ENCODE measurements at places on chromosomes 4 and X.

- DNase-seq: no peak
These were observed 14.0 kb downstream of the DIPK2B start for GRCh38 chrX:45186643-45187026.

- no peak for DNase-seq
These were observed 39.0 kb upstream of the SLC7A3 start for GRCh38 chrX:70969635-70970481.

GRCh38 chrX:44951572-44952067, 78.6 kb downstream of the KDM6A start:
- DNase-seq: no peak

DNA sequence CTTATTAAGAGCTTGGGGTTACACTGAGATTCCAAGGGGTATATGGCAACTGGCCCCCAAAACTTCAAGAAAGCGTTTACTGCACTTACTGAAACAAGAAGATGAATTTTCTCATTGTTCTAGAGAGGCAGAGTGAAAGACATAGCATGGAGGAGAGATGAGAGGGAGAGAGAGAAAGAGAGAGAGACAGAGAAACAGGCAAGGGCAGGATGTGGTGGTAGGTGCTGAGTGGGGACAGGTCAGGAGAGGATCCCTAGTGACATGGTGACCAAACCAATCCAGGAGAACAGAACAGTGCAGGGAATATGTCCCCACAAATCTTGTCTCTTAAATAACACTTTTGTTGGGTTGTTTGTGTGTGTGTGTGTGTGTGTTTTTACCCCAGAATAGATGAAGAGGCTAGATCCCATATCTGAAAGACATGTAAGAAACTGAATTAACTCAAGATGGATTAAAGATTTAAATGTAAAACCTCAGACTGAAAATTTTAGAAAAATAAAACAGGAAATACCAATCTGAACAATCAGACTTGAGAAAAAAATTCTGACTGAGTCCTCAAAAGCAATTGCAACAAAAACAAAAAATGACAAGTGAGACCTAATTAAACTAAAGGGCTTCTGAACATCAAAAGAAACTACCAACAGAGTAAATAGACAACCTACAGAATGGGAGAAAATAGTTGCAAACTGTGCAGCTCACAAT, 202.2 kb downstream of the QDPR start:
- DNase-seq: no peak

- DNase-seq: no peak
These were observed 99.5 kb upstream of the ITM2A start for GRCh38 chrX:79466636-79467035.

- no peak for DNase-seq
These were observed 1.4 kb downstream of the CLDN22 start for GRCh38 chr4:183318656-183319055.

GRCh38 chr4:2852481-2852921, 8.9 kb downstream of the ADD1 start:
- DNase-seq: peak; percentile 41

DNA sequence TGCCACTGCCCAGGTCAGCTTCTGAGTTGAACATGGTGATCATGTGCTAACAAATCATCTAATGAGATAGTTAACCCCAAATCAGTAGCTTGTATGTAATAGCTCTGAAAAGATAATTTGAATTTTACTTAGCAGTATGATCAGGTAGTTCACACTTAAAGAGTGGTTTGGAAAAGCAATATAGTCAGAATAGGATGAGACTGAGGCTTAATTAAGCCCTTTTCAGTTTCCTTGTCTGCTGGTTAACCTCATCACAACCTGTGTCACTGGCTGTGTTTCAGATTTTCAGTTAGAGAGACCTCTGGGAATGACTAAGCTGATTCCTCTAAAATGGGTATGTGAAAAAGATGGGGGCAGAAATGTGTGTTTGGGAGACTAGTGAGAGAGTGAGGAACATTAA, 38.1 kb downstream of the GPR174 start:
- DNase-seq: no peak

GRCh38 chr4:149113804-149114430, 671.7 kb upstream of the NR3C2 start:
- DNase-seq: no peak

DNA sequence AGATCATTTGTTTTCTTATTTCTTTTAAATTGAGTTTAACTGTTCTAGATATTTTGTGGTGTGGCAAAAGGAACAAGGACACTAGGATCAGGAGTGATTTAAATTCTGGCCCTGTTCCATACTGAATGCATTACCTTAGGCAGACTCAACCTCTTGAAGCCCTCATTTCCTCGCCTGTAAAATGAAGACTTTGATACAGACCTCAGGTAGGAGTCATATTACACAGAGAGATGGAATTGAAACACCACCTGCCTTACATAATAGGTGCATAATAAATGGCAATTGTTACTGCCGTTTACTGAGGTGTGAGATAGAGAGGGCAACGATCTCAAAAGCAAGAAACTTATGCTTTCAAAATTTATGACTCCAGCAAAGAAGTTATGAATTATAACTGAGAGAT, 28.2 kb upstream of the RASSF6 start:
- DNase-seq: no peak

DNA sequence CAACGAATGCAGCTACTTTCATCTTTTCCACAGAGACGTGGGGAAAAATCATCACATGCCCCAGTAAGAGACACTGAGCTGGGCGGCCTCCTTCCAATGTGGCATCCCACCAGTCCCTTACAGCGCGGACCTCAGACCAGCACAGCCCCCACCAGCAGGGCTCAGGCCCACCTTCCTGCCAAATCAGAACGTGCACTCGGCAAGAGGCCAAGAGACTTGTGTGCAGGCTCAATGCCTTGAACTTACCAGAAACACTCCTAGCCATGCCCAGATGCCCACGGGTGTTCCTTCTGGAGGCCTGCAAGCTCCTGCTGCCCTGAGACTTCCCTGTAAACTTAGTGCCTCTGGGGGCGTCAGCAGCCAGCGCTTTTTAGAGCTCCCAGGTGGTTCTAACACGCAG, 31.2 kb downstream of the WDR1 start:
- DNase-seq: peak; percentile 14

DNA sequence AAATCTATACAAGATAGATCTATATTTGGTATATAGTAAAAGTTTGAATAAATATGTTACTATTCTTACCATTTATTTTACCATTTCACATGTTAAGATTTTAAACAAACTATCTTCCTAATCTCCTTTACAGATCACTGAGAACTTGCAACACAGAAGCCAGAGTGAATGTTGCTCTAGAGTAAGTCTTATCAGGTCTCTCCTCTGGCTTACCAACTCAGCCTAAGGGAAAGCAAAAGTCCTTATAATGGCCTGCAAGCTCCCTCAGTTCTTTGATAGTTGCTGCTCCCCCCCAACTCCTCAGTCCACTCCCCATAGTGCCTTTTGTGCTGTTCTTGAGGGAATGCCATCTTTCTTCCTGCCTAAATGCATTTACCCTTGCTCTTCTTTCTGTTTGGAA, 25.7 kb upstream of the SLC7A11 start:
- DNase-seq: no peak

- peak; percentile 31 for DNase-seq
These were observed 11.8 kb upstream of the ZNF630 start for GRCh38 chrX:48083212-48083611.

GRCh38 chr4:139685180-139685579, 19.6 kb downstream of the MGST2 start:
- DNase-seq: no peak

DNA sequence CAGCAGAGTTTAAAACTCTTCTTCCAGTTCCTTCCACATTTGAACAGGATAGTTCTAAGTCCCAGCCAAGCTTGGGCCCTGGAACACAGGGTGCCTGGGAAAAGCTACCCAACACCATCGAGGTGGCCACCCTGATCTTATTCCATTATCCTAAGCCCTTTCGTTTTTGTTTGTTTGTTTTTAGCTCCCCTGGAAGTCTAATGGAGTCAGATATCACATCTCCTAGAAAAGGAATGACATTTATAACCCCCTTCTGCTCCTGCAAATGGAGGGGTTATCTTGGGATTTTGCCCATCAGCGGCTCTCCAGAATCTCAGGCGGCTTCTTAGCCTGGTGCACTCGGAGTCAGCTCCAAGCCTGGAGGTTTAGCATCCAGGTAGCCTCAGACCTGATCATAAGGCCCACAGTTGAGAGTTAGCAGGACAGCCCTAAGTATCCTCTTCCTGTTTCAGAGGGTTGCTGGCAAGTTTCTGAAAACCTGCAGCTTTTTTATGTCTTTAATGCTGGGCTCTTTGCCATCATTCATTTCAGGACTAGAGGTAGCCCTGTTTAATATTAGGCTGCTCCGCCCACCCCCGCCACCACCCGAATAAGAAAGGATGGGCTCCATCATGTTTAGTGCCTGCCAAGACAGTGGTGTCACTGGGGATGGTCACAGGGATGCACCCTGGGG, 230.0 kb upstream of the LNX1 start:
- no peak for DNase-seq

DNA sequence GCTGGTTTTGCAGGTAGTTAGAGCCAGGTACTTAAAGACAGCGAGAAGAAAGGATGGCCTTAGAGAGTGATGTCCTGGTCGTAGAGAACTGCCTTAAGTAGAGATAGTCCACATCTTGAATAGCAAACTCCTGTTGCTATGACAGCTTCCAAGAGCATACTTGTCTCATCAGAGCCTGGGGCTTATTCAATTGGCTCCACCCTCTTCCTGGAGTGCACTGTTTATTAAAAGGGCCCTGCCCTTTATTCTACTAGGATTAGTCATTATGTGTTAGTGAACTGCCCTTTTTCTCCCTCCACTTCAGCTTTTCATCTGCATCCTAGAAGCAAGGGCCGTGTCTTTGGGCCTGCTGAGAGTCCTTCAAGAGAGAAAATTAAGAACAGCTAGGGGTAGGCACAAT, 94.5 kb upstream of the EOLA2 start:
- no peak for DNase-seq

GRCh38 chr4:36207831-36208520, 36.3 kb downstream of the ARAP2 start:
- DNase-seq: no peak

GRCh38 chr4:175767150-175767549, 44.9 kb downstream of the GPM6A start:
- DNase-seq: no peak

DNA sequence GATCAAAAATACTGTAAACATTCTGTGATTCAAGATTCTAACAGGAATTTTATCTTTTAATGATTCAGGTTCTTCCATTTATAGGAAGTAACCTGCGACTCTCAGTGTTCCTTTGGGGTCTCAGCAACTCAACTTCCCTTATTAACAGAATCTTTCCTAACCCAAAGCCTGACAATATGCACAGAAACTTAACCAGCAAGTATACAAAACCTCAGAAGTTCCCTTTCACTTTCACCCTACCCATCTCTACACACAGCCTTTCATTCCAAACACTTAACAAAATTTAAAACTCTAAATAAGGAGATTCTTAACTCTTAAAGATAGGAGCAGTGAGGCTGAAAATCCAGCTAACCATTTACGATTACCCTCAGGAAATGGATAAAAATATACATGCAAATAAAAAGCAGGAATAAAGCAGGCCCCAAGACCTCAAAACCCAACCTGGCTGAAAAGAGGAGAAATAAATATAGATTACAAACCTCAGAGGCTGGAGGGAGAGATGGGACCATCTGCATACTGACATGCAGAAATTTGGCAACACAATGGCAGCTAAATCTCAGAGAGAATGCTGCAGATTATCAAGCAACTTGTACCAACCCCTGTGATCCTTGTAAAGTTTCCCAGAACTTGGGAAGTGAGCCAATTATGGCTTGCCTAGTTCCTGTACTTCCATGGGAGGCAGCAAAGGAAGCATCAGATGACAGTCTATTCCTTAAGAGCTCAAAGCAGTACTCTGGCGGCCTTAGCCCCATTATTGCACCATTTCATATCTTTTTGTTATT, 101.0 kb downstream of the ATP11C start:
- no peak for DNase-seq

GRCh38 chr4:118732591-118733330, 47.6 kb downstream of the METTL14 start:
- no peak for DNase-seq

GRCh38 chrX:40570346-40571093, 10.2 kb upstream of the ATP6AP2 start:
- DNase-seq: no peak

GRCh38 chr4:67234296-67234695, 311.0 kb downstream of the CENPC start:
- no peak for DNase-seq

DNA sequence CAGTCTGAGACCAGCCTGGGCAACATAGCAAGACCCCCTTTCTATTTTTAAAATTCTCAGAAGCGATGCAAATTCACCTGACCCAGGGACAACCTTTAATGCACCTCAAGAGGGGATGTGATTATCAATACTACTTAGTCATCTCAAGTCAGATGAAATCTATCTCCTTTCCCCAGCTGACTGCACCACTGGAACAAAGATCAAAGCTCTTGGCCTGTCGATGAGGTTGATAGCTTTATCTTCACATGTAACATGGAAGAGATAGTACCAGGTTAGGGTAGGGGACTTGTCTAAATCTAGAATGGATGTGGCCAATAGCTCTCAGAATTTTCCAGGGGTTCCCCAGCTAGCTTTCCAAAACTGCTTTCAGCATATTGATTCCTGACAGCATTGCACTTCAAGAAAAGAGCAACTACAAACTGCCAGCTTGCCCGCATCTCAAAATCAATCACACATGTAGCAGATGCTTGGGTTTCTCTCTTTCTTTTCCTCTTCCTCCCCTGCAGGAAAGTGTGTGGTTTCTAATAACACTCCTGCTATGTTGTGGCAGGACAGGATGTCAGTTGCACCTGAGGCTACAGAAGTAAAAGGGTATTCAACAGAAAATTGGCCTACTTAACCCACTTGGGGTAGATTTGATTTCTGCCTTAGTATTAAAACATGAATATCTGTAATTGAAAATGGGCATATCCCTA, 12.2 kb upstream of the TMEM164 start:
- no peak for DNase-seq

DNA sequence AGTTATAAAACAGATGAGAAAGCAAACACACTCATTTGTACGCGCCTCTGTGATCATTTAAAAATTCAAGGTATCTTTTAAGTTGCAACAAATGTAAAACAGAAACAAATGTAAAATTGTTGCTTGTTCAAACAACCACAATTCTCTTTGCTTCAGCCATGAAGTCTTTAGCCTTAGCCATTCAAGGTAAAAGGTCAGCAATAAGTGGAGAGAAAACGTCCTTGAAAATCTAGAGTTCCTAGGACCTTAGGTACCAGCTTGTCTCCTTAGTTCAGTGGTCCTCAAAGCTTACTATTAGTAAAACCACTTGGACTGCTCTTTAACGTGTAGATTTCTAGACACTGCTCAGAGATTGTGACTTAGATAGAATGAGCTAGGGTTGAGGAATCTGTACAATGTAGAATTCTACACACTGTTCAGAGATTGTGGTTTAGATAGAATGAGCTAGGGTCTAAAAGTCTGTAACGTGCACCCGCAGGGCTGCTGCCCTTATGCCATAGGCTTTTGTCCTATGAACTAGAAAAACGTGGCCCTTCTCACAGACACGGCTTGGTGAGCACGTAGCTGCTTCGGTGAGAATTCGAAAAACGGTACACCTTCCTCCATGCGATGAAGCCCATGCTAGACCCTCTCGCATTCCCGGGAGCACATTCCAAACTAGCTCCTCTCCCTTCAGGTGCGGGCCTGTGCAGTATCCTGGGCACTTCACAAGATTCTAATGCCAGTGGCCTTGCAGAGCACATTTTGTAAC, 1.7 kb downstream of the PLAC8 start:
- DNase-seq: peak; percentile 24

All from activated T-cell treated with anti-CD3 and anti-CD28 coated beads, Interleukin-2, amount 50 U/mL, for 1 hour (primary cell).